Fibroblast of skin of left biceps (primary cell): ENCODE measurements at places on chromosomes 7 and 10.

DNA sequence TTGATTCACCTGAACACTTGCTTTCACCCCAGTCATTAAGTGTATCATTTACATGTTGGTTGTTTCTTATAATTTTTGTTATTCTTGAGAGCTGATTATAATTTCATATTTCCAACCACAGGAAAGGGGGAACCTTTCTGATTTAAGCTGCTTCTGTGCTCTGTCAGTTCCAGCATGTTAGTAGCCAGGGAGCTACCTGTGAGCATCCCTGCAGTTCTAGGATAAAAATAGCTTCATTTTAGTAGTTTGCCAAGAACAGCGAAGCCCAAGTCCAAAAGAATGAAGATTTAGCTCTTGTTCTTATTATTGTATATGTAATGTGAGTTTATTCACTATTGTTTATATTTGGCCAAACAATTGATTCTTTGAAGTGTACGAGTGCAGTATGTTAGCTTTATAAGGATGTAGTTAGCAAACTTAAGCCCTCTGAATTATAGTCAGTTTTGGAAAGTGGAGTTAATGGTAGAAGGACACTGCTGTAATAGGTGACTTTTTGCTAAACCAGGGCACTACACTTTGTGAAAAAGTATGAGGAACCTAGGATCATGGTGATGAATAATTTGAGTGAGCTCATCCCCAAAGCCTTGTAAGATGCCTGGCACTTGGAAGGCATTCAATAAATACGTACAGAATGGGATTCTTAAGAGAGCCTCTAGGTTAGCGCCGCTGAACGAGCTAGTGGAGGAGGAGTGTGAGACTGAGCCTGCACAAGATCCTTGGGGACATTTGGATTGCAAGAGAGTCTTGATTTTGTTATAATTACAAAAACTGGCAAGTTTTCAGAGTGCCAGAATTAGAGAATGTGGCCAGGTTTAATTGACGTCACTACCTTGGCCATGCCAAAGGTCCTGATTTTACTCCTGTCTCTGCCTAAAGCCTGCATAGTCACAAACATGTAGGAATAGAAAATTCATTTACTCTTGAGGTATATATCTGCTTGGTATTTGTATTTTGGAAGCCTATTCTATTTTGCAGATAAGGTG lies 29.8 kb downstream of the DNAH11 start:
- no peak for DNase-seq

- no peak for DNase-seq
These were observed 29.5 kb downstream of the CHCHD3 start for GRCh38 chr7:133052401-133052756.

GRCh38 chr10:119761106-119761505 lies 35.3 kb downstream of the INPP5F start:
- DNase-seq: peak; percentile 67

DNA sequence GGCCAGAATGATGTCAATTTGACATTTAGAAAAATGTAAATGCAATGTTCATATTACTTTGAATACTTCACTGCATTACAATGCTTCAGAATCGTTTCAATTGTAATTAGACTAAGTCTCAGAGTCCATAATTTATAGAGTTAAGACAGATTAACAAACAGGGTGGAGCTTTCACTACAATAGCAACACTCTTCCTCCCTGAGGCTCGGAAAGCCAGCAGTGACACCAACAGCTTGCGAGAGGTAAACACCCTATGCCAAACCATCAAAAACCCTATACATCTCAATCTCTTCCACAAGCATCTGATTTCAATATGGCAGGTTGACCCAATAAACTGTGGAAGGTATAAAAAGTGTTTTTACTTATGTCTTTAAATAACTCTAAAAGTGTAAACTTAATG lies 72.2 kb downstream of the DOCK4 start:
- DNase-seq: no peak

DNA sequence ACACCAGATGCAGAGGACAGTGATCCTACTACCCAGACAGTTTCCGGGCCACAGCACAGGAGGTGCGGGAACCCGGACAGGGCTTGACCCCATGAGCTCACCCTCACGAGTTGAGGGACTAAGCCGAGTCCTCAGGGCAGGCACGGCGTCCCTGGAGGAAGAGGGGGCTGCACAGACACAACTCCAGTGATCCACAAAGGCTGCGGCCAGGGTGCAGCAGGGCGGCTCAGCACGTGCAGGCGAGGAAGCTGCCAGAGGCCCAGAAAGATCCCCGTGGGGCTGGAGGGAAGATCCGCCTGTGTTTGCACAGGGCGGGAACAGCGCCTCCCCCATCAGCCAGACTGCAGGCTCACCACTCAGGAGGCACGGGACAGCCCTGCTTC lies 45.9 kb upstream of the TMEM72 start:
- DNase-seq: no peak

GRCh38 chr7:106134241-106134640 lies 22.1 kb upstream of the SYPL1 start:
- DNase-seq: no peak

DNA sequence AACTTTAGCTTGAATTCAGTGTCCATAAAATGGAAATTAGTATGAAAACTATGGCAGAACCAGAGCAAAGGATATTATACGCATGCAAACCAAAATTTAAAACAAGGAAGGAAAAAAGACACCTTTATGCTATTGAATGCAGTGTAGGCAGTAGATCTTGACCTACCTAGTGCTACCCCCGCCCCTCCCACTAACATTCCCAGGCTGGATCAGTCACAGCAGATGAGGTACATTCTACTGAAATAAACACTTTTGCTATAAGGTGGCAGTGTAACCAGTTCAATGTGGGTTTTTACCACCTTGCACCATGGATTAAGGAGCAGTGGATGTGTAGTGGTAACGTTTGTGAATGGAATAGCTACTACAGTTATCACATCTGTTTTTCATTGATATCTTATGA lies 27.9 kb downstream of the SRI start:
- no peak for DNase-seq

- no peak for DNase-seq
These were observed 25.1 kb downstream of the ZMIZ1 start for GRCh38 chr10:79093658-79094411.

- no peak for DNase-seq
These were observed 38.4 kb upstream of the BMS1 start for GRCh38 chr10:42744134-42744701.

- peak; percentile 43 for DNase-seq
These were observed 102.0 kb upstream of the INSYN2A start for GRCh38 chr10:127298381-127298780.
